ENCODE measurements at places on chromosomes 3 and 15. TPM values are rescaled to one million over a fixed set of nuclear protein-coding genes. Genes with fewer than 3 reads are reported as not detected.

APOD gene
- total RNA-seq: 1.4 TPM

ATP13A5 gene
- not detected for total RNA-seq

C15orf39 gene
- total RNA-seq: 117 TPM

TRH gene
- total RNA-seq: not detected

CPN2 gene
- not detected for total RNA-seq

CCDC13 gene
- total RNA-seq: 0.54 TPM

MNS1 gene
- total RNA-seq: not detected

CATSPER2 gene
- total RNA-seq: 7.6 TPM

UPK1B gene
- total RNA-seq: not detected

CCR3 gene
- total RNA-seq: 0.24 TPM

FAM174B gene
- 3.1 TPM for total RNA-seq

ZNF148 gene
- 45.2 TPM for total RNA-seq

BSN gene
- total RNA-seq: 0.12 TPM

All from T-helper 1 cell treated with Interleukin-12 subunit alpha and Interleukin-12 subunit beta and Interleukin-4 antibody, amounts not matched to agents 30 ng/mL and 1 ng/mL, for 36 hours (primary cell).